Activated naive CD8-positive, alpha-beta T cell treated with anti-CD3 and anti-CD28 coated beads for 36 hours (primary cell): ENCODE measurements at places on chromosomes 6 and 20. TPM values are rescaled to one million over a fixed set of nuclear protein-coding genes. Genes with fewer than 3 reads are reported as not detected.

GRCh38 chr6:106530502-106530901 is 98.8 kb downstream of the RTN4IP1 start:
- no peak for DNase-seq

The FGD2 gene
- total RNA-seq, result 1.7 TPM

DNA sequence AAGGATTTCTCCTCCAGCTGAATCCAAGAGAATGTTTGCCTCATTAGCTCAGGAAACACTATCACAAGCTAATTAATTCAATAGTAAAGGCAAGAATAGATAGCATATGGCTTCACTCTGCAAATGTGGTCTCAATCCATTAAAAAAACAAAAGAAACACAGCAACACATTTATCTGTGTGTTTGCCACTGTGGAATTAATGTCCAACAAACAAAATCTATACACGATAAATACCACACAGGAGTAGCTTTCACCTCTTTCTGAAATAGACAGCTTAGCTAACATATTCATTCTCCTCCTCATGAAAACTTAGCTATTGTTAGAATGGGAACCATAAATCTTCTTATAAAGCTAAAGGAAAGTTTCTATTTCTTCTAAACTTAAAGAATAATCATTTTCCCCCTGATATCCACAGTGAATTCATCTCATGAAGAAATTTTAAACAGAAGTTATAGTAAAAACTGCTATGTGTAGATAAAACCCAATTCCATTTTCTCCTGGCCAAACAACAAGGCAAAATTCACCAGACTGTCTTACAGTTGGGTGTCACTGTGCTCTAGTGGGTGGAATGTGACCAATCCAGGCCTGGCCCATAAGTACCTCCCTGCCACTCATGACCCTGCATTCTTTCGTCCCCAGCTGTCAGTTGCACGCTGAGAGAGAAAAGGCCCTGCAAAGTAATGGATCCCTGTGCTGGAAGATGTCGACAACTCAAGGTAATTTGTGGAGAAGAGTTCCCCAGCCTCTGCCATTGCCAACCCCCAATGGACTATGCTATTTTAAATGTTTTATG is 92.9 kb upstream of the NRSN1 start:
- DNase-seq, result no peak

The BEND6 gene
- total RNA-seq, result not detected

DNA sequence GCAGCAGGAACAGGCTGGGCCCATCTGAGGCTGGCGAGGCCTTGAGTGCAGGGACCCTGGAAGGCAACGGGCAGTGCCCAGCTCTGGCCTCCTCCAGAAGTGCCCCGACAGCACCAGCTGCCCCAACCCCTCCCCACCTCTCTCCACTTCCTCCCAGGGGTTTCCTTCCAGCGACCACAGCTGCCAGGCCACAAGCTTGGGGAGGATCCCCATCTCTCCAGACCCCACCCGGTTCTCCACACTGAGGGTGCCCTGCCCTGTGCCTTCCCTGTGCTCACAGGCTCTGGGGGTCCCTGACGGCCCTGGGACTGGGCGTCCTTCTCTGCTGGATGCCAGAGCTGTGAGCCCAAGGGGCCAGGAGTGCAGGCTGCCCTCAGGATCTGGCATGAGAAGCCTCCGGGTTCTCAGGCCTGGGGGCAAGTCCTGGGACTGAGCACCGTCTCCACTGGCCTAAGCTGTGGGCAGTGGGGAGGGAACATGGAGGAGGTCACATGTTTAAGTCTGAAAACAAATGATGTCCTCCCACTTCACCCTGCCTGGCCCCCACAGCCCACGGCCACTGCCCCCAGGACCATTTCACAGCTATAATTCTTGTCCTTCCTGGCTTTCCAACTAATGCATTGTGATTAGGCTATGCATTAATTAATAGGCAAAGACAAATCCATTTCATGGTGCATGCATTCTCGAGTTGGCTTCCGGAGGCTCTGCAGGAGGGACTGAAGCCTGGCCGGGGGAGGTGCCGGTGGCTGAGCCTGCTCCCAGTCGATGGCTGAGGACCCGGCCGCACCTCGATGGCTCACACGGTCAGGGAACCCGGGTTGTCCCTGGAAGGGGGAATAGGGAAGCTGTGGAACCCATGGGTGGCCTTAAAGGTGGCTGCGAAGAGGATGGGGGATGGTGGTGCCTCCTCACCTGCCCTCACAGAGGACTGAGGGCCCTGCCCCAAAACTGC is 24.4 kb downstream of the BHLHE23 start:
- no peak for DNase-seq

The PTPRT gene
- not detected for total RNA-seq
